ENCODE measurements at places on chromosomes 13 and 19.

- no peak for DNase-seq
These were observed 7.2 kb downstream of the WDR18 start for GRCh38 chr19:991174-991931.

DNA sequence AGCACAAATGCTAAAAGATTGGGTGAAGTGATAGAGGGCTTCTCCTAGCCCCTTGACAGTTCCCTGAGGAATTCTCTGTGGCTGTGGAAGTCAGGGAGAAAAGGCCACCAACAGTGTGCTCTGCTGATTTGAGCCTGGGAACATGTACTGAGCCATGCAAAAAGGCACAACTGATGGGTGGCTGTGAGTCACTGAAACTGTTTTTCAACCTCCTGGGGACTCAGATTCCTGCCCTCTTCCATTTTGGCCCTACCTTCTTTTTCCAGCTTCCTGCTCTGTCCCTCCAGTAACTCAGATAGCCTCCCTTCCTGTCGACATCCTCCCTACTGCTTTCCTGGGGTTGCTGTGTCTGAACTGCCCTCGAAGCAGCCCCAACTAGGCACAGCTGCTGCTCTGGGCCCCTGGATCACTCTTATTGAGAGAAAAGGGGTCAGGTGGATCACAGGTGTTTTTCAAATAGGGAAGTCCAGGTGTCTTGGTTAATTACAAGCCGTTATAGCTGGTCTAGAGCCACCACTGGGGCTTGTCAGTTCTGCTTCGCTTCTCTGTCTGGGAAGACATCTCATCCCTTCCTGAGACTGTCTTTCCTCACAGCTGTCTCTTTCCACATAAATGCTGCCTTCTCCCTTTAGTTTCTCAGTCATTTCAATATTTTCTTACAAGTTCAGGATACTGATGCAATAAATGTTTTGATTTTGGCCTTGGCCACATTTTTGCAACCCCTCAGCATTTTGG is 13.7 kb downstream of the FAM124A start:
- DNase-seq, result no peak

DNA sequence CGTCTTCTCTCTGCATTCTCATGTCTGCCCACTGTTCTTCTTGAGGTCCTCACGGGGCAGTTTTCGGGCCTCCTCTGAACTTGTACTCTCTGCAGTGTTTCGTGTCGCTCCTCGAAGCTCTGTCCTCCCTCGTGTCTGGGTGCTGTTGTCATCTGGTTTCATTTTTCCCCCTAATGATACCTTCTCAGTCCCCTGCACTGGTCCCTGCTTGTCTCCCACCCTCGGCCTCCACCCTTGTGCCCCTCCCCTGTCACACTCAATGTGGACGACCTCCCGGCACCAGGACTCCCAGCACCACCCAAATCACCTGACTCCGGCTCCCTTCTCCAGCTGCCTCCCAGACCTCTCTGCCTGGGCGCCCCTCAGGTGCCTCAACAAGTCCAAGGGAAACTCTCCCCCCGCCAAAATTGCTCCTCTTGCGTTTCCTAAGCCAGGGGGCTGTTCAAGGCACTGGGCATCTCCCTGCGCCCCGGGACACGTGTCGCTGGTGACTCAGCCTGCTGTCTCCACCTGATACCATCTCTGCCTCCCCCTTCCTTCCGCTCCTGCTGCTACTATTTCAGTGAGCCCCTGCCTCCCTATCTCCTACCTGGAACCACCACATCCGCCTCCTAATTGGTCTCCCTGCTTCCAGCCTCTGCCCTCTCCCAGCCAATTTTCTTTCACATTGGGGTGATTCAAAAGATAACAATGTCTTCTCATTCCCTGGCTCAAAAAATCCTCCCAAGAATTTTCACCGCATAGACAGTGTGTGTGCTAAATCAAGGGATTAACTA is 49.5 kb downstream of the RFX2 start:
- DNase-seq, result no peak

DNA sequence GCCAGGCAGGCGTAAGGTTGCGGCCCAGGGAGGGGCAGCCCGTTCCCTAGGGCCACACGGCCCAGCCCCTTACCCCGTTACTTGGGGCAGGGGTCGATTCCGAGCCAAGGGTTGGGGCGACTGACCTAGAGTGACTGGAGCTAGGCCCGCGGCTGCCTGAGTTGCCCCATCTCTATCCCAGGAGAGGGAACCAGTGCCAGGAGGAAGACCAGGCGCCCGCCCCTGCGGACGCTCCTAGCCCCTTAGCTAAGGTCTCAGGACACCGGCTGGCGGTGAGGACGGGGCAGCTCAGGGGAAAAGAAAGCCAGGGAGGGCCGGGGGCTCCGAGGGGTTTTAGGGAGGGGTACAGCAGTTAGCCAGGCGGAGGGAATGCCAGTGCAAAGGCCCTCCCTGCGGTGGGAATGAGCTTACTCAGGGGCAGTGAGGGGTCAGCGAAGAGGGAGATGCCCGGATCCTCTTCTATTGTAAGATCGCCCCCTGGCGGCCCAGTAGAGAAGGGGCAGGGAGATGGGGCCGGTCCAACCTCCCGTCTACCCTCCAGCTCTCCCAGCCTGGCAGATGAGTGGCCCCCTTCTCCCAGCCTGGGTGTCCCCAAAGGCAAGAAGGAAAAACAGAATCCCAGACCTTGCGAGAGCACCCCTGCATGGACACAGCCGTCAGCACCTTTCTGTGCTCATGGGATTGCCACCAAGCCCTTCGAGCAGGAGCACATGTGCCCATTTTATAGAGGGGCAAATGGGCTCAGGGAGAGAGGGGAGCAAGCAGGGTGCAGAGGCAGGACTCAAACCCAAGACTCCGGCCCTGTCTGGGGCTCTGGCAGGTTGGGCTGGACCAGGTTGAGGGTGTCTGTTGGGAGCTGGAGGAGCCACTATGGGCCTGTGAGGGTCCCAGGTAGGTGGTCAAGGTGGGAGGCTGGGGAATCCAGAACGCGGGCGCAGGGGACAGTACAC is 16.3 kb downstream of the CILP2 start:
- no peak for DNase-seq

- DNase-seq, result no peak
These were observed 416.6 kb downstream of the KLF12 start for GRCh38 chr13:73717632-73718031.

- no peak for DNase-seq
These were observed 1495.0 kb upstream of the PCDH20 start for GRCh38 chr13:62910541-62911060.

DNA sequence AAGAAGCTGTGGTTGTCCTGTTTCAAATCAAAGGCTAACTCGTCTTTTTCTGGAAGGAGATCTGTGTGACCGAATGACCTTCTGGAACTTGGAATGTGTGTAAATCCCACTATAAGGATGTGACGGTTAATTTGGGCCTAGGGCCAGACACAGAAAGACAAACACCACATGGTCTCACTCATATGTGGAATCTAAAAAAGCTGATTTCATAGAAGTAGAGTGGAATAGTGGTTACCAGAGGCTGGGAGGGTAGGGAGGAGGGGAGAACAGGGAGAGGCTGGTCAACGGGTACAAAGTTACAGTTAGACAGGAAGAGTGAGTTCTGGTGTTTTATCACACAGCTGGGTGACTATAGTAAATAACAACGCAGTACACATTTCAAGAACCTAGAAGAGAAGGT is 39.3 kb upstream of the RGCC start:
- DNase-seq, result no peak
